Posterior cingulate gyrus (tissue), 11 donors: ENCODE measurements at places on chromosomes 6 and 20.

DNA sequence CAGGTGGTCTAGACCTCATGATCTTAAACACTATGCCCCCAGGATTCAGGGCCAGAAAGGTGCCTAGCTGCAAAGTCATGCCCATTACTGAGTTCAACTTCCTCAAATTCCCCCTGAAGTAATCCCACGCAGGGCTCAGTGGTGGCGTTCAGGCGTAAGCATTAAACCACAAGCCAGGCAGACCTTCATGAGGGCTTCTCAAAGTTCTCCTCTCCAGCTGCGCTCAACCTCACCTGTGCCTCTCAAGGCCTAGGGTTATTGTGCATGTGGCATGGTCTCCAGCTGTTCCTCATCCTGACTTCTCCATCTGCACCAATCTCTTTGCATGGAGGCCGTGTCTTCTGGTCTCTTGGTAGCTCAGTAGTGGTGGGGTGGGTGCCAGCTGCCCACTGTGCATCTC lies 113.6 kb downstream of the TSHZ2 start:
- DNase-seq, result no peak

DNA sequence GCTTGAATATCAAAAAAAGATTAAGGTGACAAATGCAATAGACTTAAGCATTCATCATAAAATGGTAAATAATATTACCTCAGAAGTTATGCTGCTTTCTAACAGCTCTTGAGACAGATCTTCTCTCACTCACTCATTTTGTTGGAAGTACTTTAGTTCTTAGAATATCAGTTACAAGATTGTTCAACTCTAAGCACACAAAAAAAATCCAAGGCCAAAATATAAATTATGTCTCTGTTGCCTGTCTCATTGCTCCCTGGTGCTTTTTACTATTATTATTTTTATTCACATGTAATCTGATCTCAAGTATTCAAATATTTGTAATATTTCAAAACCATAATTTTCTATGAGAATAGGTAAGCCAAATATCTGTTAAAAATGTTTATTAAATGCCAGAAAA lies 259.4 kb upstream of the HSF2 start:
- DNase-seq, result no peak

- DNase-seq, result no peak
Observed at GRCh38 chr6:67875877-67876383, 759.2 kb upstream of the ADGRB3 start.

DNA sequence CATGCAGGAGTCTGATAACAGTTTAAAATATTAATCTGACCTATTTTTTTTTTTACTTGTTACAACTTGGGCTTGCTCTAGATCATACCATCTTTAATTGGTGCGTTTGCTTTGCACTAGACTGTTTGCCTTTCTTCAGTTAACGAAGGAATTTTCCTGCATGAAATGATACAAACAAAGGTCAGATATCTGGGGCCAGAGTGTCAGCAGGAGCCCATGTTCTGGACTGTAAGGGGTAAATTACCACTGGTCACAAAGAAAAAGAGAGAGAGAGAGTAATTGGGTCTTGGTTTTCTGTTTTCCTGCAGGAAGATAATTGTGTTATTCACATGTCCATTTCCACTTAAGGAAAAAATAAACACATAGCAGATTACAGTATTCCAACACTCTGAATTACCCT lies 399.4 kb upstream of the MARCKS start:
- DNase-seq, result no peak

GRCh38 chr6:111740506-111740905 lies 132.7 kb downstream of the FYN start:
- DNase-seq, result no peak

DNA sequence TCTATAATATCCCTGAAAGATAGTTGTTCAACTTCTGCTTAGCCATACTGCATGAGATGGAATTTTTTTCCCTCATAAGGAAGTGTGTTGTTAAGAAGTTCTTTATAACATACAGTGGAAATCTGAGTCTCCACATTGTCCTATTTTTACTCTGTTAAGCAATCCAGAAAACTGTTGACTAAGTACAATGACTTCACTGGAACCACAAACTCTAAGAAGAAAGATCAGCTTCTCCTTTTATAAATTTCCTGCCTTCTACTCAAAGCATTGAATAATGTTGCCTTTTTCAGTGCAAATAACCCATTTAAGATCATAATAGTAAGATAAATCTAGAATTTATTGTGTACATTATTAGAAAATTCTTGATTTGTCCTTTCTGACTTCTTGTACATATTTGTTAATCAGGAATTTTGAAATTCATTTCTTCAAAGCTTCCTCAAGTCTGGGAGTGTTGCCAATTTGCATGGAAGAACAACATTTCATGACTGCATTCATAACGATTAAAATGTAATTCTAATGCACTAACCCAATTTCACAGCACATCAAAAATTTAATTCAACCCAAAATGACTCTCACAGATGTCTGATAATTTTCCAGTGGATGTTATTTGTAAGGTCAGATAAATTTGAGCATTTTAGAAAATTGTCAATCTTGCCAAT lies 45.6 kb upstream of the ANKEF1 start:
- no peak for DNase-seq

DNA sequence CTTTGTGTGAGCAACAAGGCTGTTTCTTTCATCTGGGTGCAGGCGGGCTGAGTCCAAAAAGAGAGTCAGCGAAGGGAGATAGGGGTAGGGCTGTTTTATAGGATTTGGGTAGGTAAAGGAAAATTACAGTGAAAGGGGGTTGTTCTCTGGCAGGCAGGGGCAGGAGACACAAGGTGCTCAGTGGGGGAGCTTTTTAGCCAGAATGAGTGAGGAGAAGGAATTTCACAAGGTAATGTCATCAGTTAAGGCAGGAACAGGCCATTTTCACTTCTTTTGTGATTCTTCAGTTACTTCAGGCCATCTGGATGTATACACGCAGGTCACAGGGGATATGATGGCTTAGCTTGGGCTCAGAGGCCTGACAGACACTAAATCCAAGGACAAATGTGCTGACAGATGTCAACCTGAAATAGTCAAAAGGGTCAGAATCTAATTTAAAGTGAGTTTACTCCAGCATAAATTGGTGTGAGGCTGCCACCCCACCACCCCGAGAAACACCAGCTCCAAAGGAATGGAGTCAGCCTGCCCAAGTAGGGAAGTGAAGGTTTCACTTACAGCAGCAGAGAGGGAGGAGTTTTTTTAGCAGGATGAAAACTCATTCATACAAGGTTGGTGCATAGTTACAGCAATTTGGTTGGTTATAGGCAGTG lies 560.0 kb upstream of the CDH4 start:
- DNase-seq, result no peak

DNA sequence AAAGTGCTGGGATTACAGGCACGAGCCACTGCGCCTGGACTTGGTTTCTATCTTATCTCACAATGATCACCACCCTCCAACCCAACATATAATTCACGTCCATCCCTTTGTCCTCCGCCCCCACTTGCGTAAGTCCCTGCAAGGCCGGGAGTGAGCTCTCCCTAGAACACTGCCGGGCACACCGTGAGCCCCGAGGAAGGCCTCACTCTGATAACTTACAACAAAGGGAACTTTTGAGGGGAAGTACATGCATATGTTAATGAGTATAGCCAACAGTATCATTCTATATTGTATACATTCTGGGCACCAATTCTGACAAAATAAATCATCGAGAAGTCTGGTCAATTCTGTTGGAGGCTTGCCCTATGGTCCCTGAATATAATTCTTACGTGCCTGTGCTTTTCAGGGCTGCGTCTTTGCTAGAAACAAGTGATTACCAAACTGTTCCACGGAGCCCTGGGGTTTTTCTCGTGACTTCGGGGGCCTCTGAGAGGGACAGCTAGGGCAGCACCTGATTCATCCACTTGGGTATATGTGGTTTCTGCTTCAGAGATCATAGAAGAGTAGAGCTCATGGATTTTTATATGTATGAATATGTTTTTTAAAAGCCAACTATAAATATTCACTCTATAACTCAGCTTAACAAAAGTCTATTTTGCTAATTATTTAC lies 469.8 kb upstream of the AGPAT4 start:
- DNase-seq, result no peak

DNA sequence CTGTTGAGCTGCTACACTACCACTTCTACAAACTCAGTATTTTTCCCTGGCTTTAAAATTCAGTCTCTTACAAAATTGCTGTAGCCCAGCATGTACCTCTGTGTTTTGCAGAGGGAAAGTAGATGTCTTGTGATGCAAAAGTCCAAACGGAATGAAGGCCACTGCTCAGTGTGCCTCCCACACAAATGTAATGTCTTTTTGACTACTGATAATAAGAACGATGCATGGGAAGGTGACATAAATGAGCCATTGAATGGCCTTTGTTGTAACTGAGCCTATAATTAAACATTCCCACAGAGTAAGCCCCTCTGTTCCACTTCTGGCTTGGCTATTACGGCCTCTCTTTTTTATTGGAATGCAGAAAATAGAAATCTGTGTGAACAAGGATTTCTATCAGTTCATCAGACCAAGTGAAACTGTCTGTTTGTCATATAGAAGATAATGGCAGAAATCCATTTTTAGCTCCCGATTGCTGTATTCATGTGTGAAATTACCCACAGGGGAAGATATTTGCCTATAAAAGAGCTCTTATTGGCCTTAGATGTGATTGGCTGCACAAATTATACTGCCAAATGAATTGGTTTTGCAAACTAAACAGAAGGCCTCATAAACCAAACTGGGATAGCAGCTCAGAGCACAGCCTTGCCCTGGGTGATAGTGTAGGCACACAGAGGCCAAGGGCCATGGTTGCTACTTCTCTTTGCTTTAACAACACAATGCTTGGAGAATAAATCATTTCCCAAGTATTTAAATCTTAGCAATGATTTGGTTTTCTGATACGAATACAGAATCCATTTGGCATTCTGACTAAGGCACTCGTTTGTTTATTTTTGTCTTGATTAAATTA lies 241.5 kb upstream of the PLN start:
- no peak for DNase-seq
